AG04450 (cell line): ENCODE measurements at places on chromosomes 4 and X. TPM values are rescaled to one million over a fixed set of nuclear protein-coding genes. Genes with fewer than 3 reads are reported as not detected.

MAGEC1 gene
- polyA plus RNA-seq: not detected in 2 replicates

HPSE gene
- 0.32 and 0.37 TPM in 2 replicates for polyA plus RNA-seq

CLDN34 gene
- 0.11 and 0.12 TPM in 2 replicates for polyA plus RNA-seq

GRCh38 chrX:154024271-154024670 is 4.6 kb upstream of the IRAK1 start:
- DNase-seq: no peak

- no peak for DNase-seq
Observed at GRCh38 chr4:40954088-40954668, 204.4 kb downstream of the NSUN7 start.

- no peak for DNase-seq
Observed at GRCh38 chr4:88728146-88728545, 30.5 kb upstream of the NAP1L5 start.
